ENCODE measurements at places on chromosomes 7 and 10.
A peak's percentile ranks its signal among the peaks of the same experiment; 100 is the strongest.

DNA sequence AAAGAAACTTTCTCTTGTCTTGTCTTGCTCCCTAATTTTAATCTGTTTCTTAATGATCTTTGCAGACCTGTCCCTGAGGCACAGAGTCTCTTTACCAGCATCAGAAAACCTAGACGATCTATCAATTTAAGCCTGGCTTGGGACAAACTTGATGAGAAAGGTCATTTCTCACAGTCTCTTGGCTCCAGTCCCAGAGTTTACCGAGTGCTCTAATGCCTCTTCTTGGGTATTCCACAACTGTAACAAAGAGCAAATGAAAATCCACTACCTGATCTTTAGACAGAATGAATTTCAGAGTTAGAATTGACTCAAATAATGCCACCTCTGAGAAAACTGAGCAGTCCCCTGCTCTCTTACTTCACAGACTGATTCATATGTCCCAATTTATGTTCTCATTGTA, 106.4 kb upstream of the DNAJB12 start:
- no peak for DNase-seq

- DNase-seq: no peak
These were observed 74.9 kb upstream of the COL13A1 start for GRCh38 chr10:69726850-69727249.

DNA sequence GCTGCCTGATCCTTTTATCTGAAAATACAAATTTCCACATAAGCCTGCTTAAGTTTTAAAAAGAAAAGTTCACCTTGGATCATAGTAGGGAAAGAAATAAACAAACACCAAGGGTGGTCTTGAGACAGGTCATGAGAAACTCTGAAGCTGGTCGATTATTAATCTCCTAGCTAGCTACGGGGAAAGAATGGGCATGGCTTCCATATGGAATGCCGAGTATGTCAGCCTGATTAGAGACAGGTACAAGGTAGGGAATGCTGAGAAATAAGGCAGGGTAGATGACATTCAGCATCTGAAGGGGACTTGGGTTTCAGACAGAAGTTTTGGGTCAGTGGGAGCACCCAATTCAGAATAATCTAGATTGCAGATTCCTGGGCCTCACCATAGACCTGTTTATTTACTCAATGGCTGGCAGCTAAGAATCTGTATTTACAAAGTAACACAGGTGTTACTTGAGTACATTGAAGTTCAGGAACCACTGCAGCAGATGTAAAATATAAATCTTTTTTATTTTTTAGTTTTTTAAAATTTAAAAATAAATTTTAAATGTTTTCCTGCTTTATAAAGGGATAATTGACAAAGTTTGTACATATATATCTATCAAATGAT, 49.0 kb downstream of the SCIN start:
- DNase-seq: no peak

DNA sequence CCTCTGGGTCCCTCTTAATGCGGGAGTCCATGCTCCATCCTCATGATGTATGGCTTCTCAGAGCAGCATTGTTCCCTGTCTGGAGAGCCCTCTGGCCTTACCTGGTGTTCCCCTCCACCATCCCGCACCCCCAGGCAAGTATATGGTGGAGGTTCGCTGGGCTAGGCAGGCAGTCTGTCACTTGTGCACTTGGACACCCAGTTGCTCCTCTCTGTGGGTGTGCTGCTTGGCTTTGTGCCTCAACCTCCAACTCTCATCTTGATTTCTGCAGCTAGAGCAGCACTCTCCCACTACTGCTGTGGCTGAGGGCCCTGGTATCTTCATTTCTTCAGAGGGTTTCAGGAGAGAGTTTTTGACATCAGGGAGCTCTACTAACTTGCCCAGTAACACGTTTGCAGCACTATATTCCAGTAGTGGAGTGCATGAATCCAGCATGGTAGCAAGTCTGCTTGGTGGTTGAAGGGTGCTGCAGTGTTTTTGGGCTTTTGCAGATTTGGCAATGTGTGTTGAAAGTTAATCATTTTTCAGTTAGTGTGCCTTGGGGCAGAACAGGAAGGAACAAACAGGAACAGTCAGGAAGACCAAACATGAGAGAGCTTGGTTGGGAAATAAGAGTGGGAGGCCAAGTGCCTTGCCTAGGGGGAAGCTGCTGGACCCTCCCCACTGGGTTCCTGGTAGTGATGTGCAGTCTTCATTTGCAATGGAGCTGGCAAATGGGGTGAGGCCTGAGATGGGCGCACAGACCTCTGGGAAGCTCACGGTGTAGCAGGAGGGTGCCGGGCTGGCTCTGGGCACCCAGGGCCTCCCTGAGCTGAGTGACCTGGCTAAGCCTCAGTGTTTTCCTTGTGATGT, 37.4 kb downstream of the TSPAN14 start:
- DNase-seq: no peak

GRCh38 chr7:151379534-151380198, 30.2 kb downstream of the WDR86 start:
- no peak for DNase-seq

DNA sequence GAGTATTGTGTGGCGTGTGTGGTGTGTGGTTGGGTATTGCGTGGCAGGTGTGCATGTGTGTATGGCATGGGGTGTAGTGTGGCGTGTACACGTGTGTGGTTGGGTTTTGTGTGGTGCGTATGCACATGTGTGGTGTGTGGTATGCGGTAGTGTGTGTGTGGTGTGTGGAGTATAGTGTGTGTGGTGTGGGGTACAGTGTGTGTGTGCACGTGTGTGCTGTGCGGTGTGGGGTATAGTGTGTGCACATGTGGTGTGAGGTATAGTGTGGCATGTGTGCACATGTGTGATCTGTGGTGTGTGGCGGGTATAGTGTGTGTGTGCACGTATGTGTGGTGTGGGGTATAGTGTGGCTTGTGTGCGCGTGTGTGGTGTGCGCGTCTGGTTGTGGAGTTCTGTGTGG, 20.9 kb upstream of the UTF1 start:
- no peak for DNase-seq

GRCh38 chr7:34727464-34727995, 69.5 kb downstream of the NPSR1 start:
- no peak for DNase-seq

- DNase-seq: no peak
These were observed 219.5 kb upstream of the HPS1 start for GRCh38 chr10:98666276-98666675.

GRCh38 chr7:87498893-87499292, 23.4 kb upstream of the ABCB4 start:
- DNase-seq: no peak

GRCh38 chr7:47428768-47429472, 153.0 kb downstream of the TNS3 start:
- no peak for DNase-seq

GRCh38 chr10:17086865-17087367, 42.7 kb downstream of the CUBN start:
- DNase-seq: no peak

DNA sequence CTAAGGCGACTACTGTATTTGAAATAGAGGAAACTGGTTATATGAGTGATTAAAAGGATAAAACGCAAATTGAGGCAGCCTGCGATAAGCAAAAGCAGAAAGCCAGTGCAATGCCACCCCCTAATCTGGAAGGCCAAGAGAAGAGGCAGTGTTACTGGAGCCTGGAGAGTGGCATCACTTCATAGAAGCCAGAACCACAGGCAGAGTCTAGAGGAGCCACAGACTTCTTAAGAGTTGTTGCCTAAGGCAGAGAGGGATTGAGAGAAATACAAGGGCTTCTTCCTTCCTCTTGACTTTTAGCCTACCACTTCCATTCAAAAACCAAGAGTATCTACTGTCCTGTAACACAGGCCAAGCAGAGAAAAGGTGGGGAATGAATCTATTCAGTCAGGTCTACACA, 94.9 kb upstream of the SKAP2 start:
- no peak for DNase-seq

GRCh38 chr10:112803961-112804401, 146.1 kb upstream of the TCF7L2 start:
- DNase-seq: no peak

DNA sequence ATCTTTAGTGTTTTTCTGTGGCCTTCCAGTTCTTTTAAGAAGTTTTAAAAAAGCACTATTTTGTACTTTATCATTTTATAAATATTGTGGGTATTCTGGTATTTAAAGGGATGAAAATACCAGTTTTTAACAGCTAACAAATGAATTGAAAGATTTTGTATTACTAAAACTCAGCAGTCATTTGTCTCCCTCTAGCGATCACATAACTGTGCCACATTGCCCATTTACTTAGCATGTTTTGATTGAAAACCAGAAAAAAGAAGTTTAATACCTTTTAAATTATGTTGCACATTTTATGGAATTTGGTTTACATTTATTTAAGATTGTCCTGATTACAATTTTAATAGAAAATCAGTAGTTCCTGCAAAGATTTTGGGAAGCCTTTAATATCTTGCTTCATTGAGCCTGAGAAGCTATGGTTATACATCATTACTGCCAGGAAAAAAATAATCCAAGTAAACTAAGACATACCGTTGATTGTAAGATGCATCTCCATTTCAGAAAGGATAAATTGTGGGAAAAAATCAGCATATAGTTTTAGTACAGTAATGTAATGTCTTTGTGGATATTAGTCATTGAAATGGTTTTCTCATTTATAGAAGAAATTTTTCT, 34.9 kb downstream of the TAX1BP1 start:
- no peak for DNase-seq

DNA sequence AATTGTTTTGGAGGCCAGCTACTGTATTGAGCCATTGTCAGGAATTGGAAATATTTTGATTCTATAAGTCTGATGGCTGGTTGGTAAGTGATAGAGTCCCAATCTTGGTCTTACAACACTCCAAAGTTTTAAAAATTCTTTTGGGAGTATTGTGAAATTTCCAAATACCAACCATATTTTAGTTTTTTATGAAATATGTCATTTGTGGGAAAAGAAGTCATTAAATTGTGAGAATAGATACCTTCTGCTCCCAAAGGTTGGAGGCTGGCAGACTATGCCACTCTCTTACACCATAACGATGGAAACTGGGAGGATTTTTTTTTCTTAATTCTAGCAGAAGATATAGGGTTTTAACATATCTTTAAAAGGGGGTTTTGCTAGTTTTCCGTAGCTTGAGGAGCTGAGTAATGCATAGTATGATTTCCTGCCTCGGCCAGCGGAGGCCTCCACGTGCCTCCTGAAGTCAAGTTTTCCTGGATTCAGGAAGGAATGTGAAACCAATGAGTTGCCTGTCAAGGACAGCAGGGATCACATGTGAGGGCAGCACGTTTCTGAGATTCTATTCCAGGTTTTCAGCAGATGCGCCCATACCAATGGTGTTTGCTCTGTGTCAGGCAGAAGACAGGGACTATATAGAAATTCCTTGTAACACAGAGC, 92.2 kb upstream of the LAMB4 start:
- no peak for DNase-seq

GRCh38 chr7:116711790-116712189, 39.8 kb downstream of the MET start:
- no peak for DNase-seq

- no peak for DNase-seq
These were observed 84.6 kb downstream of the CACNB2 start for GRCh38 chr10:18224626-18225445.

DNA sequence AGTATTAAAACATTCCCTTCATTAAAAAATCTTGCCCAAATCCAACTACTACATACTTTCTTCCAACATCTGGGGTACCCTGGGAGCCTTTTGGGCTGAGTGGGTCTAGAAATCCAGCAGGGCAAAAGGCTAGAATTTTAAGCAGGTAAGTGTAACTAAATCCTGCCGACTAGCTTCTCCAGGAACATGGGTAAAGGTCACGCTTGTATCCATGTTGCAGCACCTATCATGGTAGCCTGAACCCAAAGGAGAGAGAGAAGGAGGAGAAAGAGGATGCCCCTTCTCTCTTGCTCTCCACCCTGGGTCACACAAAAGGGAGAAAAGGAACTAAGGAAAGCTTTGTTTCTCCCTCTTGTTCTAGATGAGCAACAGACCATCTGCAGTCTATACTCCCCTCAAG, 53.3 kb downstream of the ZNF680 start:
- no peak for DNase-seq

GRCh38 chr10:35637462-35637861, 4.6 kb downstream of the FZD8 start:
- no peak for DNase-seq

- DNase-seq: peak; percentile 46
These were observed 59.7 kb upstream of the CCDC71L start for GRCh38 chr7:106720641-106721040.

GRCh38 chr7:130880668-130881067, 146.7 kb upstream of the KLF14 start:
- no peak for DNase-seq

GRCh38 chr10:124450012-124450782, at the start of gene NKX1-2:
Gene NKX1-2 (minus strand): TSS chr10:124450035. CDS start chr10:124449943, 92 bp downstream.
- DNase-seq: no peak

DNA sequence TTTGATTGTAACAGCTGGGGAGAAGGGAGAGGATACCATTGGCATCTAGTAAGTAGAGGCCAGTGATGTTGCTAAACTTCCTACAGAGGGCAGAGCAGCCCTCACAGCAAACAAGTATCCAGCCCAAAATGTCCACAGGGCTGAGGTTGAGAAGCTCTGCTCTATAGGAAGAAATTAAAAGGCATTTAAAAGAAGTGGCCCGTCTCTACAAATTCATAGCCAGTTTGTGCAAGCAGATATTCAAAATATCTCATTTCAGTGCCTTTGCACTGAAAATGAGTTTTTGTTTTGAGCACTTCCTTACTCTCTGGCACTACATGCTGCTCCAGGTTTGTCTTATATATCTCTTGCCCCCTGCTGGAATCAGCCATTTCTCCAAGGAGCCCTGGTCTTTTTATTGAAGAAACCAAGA, 330.0 kb downstream of the BBS9 start:
- DNase-seq: no peak

DNA sequence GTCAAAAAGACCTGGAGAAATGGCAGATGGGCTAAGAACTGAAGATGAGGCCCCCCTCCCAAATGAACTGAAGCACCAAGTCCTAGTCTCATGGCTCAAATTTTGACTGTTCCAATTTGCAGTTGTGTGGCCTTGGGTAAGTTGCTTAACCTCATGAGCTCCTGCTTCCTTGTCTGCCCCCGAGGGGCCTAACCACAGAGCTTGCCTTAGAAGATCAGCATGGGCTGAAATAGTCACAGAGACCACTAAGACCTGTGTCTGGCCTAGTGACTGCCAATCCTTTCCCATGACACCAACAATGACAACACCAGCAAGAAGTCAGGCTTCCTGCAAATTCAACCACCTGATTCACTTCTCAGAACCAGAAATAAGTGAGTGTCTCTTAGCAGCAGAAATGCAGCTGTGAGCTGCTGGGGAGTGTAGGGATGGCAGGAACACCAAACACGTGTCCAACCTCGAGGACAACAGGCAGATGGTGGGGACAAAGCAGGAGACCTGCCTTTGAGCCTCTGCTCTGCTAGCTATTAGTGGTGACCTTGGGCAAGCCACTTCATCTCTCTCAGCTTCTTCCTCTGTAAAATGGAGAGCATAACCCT, 23.7 kb downstream of the CRHR2 start:
- DNase-seq: no peak

- DNase-seq: no peak
These were observed 127.2 kb downstream of the CELF2 start for GRCh38 chr10:11144626-11145494.

All from stimulated activated naive B cell treated with anti-CD40 and anti-IgM and Interleukin-4, amounts not matched to agents 10 μg/mL and 1 μg/mL and 100 μg/mL, for 72 hours (primary cell).